ENCODE measurements at places on chromosomes 5 and 9.

DNA sequence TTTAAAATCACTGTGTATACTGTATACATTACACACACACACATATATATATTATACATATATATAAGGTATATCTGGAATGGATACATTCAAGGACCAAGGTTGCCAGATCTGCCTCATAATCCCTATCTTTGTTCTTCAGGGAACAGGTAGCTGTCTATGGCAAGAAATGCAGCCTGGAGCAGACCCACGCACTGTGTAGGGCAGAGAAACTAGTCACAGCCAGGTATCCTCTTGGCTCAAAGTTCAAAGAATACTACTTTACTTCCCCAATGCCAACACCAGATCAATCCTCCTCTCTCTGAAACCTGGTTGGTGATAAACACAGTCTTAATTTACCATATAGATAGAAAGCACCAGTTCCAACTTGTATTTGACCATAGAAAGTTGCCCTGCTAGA lies 313.6 kb downstream of the PRELID2 start:
- DNase-seq: no peak

- DNase-seq: no peak
These were observed 146.5 kb downstream of the CD180 start for GRCh38 chr5:67050125-67050524.

DNA sequence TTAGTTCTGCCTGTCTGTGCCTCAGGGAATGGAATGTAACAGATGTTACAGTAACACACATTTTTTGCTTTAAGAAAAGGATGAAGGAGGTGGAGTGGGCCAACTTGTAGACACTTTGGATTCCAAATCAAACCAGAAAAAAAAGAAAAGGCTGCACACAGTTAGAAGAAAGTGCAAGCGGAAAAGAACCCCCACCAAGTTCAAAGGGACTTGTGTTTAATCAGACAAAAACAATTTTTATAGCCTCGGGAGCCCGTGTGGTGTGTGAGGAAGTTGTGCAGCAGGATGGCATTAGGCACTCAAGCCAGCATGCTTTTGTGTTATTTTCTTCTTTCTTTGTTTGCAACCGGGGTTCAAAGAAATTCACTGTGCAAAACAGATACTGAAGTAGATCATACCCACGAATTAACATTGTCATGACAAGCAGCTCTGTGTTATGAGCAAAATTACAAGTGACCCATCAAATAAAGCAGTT lies 189.5 kb downstream of the SEMA5A start:
- no peak for DNase-seq

DNA sequence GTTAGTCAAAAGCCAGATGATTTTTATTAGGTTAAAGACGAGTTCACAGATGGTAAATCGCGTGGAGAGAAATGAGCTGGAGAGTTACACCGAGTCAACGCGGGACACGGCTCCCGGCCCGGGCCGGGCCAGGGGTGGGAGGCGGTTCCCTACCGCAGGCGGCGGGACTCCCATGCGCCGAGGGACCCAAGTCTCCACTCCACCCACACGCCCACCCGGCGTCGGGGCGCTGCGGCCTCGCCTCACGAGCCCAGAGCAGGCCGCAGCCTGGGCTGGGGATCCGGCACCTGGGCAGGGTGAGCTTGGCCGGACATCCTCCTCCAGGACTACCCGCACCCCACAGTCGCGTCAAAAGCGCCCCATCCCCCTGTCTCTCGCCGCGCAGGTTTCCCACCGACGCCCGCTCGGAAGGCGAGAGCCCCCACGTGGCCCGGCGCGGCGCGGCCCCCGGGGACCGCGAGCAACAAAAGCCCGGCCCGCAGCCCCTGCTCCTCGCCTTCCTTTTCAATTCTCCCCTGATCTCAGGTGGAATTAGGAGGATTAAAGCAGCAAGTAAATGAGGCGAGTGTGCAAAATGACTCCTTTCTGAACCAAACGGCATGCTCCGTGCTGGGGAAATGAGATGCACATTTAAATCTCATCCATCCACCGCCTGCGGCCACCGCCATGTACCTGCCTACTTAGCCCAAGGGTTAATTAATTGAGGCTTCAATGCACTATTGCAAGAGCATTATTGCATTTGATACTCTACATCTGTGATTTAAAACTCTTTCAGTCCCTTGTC lies 196.5 kb upstream of the TBCA start:
- no peak for DNase-seq

GRCh38 chr5:87756951-87757350 lies 344.2 kb upstream of the CCNH start:
- DNase-seq: no peak

DNA sequence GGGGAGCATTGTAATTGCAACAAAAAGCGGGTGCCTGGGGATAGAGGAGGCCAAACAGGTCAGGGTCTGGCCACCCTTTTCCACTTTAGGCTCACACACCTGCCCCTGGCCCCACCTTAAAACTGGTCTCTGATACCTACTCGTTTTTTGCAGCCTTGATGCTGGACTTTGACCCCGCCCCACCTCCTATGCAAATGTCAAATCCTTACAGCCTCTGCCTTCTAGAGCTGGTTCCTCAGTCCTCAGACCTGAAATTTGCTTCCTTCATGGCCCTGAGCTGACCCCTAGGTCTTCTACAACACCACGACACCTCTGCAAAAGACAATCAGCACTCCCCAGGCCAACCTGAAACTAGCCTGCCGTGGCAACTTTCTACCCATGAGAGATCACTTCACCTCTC lies 37.7 kb downstream of the SMIM23 start:
- no peak for DNase-seq

Data from NK-92 treated with Interleukin-12 subunit alpha and Interleukin-12 subunit beta, amount 100 ng/mL, for 24 hours (cell line).